ENCODE measurements at places on chromosomes 13 and 19. TPM values are rescaled to one million over a fixed set of nuclear protein-coding genes. Genes with fewer than 3 reads are reported as not detected.

- no peak overlapping the region for H3K4me3 ChIP-seq
- H3K27me3 ChIP-seq: no peaks in the 10 kb centered on the region
- H3K36me3 ChIP-seq: no peaks in the 10 kb centered on the region
- H3K27ac ChIP-seq: no peak overlapping the region
Observed at GRCh38 chr13:67143544-67144115, 86.5 kb downstream of the PCDH9 start.

DNA sequence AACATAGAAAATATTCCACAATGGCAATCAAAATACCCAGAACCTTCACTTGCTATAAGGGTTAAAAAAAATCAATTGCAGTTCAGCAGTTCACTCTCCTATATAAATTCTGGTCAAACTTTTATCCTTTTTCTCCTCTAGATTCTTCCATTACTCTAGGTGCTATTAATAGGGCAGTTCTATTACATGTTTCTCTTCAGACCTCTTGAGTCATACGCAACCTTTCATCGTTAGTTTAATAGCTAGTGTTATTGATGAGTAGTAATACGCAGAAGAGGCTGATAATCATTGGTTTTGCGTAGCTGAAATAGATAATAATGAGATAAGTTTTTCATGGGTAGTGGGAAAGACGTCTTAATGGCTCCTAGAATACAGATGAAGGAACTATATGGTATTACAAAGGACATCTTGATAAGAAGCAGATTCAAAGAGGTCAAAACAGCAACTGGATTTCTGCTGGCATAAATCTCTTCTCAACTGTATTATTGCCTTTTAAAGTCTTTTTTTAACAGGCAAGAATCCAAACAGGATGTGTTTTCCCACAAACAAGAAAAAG is 118.3 kb upstream of the STARD13 start:
- H3K4me3 ChIP-seq: no peak overlapping the region
- no peak overlapping the region for H3K27ac ChIP-seq
- H3K36me3 ChIP-seq: no peaks in the 10 kb centered on the region
- peaks cover 2% of the 10 kb centered on the region for H3K27me3 ChIP-seq

The DZIP1 gene
- 0.41 TPM for total RNA-seq

DNA sequence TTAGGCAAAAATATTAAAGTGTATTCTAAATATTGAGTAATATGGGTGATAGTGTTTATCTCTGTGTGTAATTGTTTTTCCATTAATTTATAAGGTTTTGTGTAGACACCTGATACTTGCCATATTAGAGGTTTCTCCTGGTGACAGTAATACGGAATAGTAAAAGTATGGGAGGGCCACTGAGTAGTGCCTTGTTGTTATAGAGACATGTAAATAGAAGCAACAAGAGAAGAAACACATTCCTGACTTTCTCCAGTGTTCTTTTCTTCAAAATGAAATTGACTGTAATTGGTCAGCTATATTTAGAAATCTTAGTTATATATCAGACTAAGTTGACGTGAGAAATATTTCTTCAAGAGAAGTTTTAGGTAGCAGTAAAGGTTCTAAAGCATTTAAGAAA is 18.5 kb downstream of the RNASEH2B start:
- no peak for DNase-seq
- H3K36me3 ChIP-seq: peaks cover 25% of the 10 kb centered on the region
- H3K4me3 ChIP-seq: no peak overlapping the region
- H3K27me3 ChIP-seq: no peaks in the 10 kb centered on the region
- H3K4me1 ChIP-seq: peaks cover 25% of the 10 kb centered on the region
- no peak overlapping the region for H3K27ac ChIP-seq

DNA sequence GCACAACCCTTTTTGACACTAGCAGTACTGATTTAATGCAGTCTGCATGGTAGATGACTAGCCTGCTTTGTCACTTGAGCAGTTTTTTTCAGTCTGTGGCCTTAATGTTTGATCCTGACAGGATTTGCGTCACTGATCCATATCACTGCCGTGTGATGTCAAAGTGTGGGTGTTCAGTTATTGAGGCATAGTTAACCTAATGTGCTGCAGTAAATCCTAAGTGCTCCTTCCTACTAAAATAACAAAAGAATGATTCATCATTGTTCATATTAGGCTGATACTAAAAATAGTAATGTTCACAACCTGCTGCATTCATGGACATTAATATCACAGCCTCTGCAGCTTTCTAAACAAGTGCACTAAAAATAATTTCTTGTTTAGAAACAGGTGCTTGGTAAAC is 121.9 kb upstream of the MLNR start:
- no peak overlapping the region for H3K4me3 ChIP-seq
- H3K27ac ChIP-seq: no peak overlapping the region
- DNase-seq: peak; percentile 25
- no peaks in the 10 kb centered on the region for H3K36me3 ChIP-seq

The CACNG7 gene
- not detected for total RNA-seq

The ARHGAP45 gene
- 136 TPM for total RNA-seq

- H3K27ac ChIP-seq: no peak overlapping the region
- H3K4me3 ChIP-seq: no peak overlapping the region
- H3K36me3 ChIP-seq: no peaks in the 10 kb centered on the region
Observed at GRCh38 chr19:42433503-42434260, 6.5 kb upstream of the LIPE start.

GRCh38 chr19:2438178-2438577 is 10.8 kb upstream of the TIMM13 start:
- H3K4me1 ChIP-seq: no peaks in the 10 kb centered on the region
- no peak for DNase-seq
- H3K4me3 ChIP-seq: no peak overlapping the region
- H3K27ac ChIP-seq: no peak overlapping the region

DNA sequence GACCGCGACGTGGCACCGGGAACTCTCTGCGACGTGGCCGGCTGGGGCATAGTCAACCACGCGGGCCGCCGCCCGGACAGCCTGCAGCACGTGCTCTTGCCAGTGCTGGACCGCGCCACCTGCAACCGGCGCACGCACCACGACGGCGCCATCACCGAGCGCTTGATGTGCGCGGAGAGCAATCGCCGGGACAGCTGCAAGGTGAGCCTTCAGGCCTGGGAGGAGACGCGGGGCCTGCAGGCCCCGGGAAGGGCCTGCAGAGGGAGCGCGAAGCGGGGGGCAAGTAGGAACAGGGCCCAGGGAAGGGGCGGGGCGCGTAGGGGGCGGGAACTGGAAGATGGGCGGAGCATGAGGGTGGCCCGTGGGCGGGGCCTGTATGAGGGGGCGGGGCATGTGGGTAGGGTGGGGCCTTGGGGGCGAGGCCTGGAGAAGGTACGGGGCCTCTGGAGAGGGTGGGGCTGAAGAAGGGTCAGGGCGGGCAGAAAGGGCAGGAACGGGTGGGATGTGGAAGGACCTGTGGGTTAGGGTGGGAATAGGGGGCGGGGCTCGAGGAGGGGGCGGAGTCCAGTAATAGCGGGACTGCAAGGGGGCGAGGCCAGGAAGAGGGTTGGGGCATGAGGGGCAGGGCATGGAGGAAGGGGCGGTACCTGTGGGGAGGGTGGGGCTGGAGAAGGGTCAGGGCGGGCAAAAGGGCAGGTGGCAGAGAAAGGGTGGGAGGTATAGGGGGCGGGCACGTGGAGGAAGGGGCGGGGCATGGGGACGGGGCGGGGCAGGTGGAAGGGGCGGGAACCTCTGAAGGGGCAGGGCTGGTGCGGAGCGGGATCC is 2.5 kb downstream of the CFD start:
- H3K27ac ChIP-seq: no peak overlapping the region
- peak; percentile 74 for DNase-seq
- peaks cover 13% of the 10 kb centered on the region for H3K4me1 ChIP-seq
- H3K36me3 ChIP-seq: no peaks in the 10 kb centered on the region
- H3K4me3 ChIP-seq: peak overlapping the region; percentile 51

- H3K4me3 ChIP-seq: no peak overlapping the region
- H3K36me3 ChIP-seq: no peaks in the 10 kb centered on the region
- peaks cover 36% of the 10 kb centered on the region for H3K4me1 ChIP-seq
- no peaks in the 10 kb centered on the region for H3K27me3 ChIP-seq
- DNase-seq: peak; percentile 31
Observed at GRCh38 chr19:7004313-7004931, 16.8 kb downstream of the MBD3L2B start.

The CYP4F12 gene
- not detected for total RNA-seq

- DNase-seq: no peak
- H3K4me1 ChIP-seq: peaks cover 3% of the 10 kb centered on the region
- H3K36me3 ChIP-seq: no peaks in the 10 kb centered on the region
- no peak overlapping the region for H3K27ac ChIP-seq
- H3K4me3 ChIP-seq: no peak overlapping the region
- H3K27me3 ChIP-seq: peaks cover 4% of the 10 kb centered on the region
Observed at GRCh38 chr13:46059405-46059804, 6.9 kb upstream of the ZC3H13 start.

DNA sequence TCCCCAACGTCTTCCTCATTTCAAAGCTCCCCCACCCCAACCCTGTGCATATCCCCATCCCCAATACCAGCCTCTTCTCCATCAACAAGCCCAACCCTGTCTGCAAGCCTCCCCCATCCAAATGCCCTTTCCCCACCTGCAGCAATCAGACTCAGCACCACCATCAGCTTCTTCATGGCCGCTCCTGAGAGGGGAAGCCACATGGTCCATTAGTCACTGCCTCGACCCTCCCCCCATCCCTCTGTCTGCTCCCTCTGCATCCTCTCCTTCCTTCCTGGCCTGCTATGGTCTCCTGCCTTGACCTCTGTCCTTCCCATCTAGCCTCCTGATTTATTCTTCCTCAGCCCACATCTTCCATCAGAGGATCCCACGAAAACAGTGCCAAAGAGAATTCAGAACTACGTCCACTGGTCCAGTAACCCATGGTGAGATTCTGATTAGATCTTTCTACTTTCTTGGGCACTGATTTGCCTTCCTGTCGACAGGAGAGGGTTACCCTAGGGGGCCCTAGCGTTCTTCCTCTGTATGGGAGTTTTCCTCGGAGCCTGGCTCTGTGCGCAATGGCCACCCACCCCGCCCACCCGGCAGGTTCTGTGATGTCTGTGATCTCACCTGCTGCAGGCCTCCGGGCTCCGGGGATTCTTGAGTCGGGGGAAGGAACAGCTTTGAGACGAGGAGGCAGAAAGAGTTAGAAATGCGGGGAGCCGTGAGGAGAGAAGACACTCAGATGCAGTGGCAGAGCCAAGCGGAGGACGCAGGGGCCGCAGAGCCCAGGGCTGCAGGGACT is 1.3 kb downstream of the KLK6 start:
- no peak overlapping the region for H3K27ac ChIP-seq
- peaks cover 41% of the 10 kb centered on the region for H3K27me3 ChIP-seq
- no peaks in the 10 kb centered on the region for H3K36me3 ChIP-seq

The ZNF526 gene
- total RNA-seq: 11.6 TPM

DNA sequence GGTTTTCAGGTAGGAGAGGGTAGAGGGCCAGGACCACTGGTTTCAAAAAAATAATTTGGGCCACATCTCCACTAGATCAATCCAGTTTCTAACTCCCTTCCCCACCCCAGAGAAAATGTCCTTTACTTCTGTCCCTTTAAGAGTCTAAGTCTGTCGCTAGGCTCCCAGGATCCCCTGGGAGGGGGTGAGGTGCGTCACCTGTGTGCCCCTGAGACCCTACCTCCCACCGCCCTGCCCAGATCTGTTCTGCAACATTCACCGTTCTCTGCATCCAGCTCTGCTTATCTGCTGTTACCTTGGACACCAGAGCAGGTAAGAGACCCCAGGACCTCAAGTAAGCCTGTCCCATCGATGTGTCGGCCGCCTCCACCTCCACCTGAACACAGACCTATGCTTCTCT is at the start of gene GFY:
TSS of gene GFY (plus strand) at position 211 of the 400 bp plus-strand sequence. CDS start 1,043 bp downstream, outside the sequence.
- peaks cover 56% of the 10 kb centered on the region for H3K4me1 ChIP-seq
- H3K36me3 ChIP-seq: no peaks in the 10 kb centered on the region
- no peak within 1 kb of the TSS for H3K27ac ChIP-seq
- peaks cover 88% of the 10 kb centered on the region for H3K27me3 ChIP-seq
- no peak within 1 kb of the TSS for H3K4me3 ChIP-seq

- H3K27me3 ChIP-seq: no peaks in the 10 kb centered on the region
- DNase-seq: no peak
- peaks cover 41% of the 10 kb centered on the region for H3K4me1 ChIP-seq
Observed at GRCh38 chr13:40200273-40200978, 466.0 kb downstream of the FOXO1 start.

DNA sequence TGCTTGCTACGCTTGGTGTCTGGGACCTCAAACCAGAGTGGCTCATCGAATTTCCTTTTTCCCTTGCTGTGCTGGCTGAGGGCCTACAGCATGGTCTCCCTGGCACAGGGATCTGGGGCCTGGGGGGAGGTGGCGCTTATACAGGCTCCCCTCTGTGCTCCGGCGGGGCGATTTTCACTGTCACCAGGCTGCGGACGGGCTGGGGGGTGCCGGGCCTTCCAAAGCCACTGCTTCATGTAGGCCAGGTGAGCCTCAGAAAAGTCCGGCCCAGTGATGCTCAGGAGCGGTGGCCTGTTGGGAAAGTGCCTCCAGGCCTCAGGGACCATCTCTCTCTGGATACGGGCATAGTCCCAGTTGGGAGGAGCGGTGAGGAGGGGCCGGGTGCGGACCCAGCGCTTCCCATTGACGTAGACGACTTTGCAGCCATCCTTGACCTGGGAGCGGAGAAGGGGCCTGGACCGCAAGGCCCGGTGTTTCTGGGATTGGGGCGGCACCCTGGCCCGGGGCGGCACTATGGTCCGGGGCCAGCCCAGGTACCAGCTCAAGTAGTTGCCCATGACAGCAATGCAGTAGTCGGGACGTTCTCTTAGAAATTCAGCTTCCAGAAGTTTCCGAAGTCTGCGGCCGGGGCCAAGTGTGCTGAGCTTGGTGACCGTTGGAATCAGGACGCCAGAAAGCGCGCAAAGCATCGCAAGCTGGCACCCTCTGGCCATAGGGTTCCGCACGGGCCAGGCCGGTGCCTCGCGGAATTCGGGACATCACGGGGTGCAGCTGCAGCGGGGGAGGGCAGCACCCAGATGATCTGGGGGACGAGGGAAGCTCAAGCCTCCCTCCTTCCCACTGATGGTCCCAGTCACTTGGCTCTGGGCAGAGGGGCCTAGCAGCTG is 255.9 kb downstream of the SLC7A1 start:
- DNase-seq: no peak
- H3K4me1 ChIP-seq: no peaks in the 10 kb centered on the region
- H3K27me3 ChIP-seq: no peaks in the 10 kb centered on the region
- H3K36me3 ChIP-seq: no peaks in the 10 kb centered on the region
- H3K27ac ChIP-seq: no peak overlapping the region

The DBP gene
- total RNA-seq: 7.8 TPM

The MAG gene
- total RNA-seq: 0.77 TPM

GRCh38 chr13:36031490-36031889 is 99.7 kb downstream of the DCLK1 start:
- H3K4me3 ChIP-seq: no peak overlapping the region
- no peaks in the 10 kb centered on the region for H3K4me1 ChIP-seq
- no peak for DNase-seq
- no peaks in the 10 kb centered on the region for H3K27me3 ChIP-seq
- H3K27ac ChIP-seq: no peak overlapping the region

The ZNF560 gene
- total RNA-seq: not detected

- H3K36me3 ChIP-seq: no peaks in the 10 kb centered on the region
- no peaks in the 10 kb centered on the region for H3K4me1 ChIP-seq
- no peak overlapping the region for H3K4me3 ChIP-seq
- H3K27ac ChIP-seq: no peak overlapping the region
- H3K27me3 ChIP-seq: peaks cover 7% of the 10 kb centered on the region
- no peak for DNase-seq
Observed at GRCh38 chr13:29706923-29707322, 111.4 kb upstream of the SLC7A1 start.

The PRR22 gene
- total RNA-seq: 1.1 TPM

The CFAP97D2 gene
- total RNA-seq: not detected

The LHB gene
- not detected for total RNA-seq

- no peak overlapping the region for H3K27ac ChIP-seq
- H3K4me1 ChIP-seq: no peaks in the 10 kb centered on the region
- H3K27me3 ChIP-seq: peaks cover 2% of the 10 kb centered on the region
- H3K4me3 ChIP-seq: no peak overlapping the region
- DNase-seq: no peak
Observed at GRCh38 chr19:8088752-8089663, 36.4 kb downstream of the CCL25 start.
